Stimulated activated naive B cell treated with anti-CD40 and anti-IgM and Interleukin-4, amounts not matched to agents 10 μg/mL and 1 μg/mL and 100 μg/mL, for 72 hours (primary cell): ENCODE measurements at places on chromosomes 11 and 22.

GRCh38 chr11:119599864-119600541, 129.0 kb downstream of the NECTIN1 start:
- DNase-seq, result no peak

GRCh38 chr11:82872377-82873150, 27.7 kb downstream of the PRCP start:
- DNase-seq, result no peak

DNA sequence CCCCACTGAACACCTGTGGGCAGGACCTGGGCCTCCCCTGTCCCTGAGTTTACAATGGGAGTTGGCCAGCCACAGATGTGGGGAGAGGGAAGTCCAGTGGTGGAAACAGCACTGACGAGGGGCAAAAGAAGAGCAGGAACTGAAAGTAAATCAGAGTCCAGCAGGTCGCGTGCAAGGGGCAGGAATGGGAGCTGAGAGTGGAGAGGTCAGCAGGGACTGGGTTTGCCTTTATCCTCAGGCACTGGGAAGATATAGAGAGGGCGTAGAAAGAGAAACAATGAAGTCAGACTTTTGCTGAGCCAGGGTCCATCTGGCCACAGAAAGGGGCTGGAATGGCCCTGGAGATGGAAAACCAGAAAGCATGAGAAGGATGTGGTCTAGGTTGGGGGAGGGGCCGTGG, 8.5 kb downstream of the P2RY6 start:
- DNase-seq, result no peak

DNA sequence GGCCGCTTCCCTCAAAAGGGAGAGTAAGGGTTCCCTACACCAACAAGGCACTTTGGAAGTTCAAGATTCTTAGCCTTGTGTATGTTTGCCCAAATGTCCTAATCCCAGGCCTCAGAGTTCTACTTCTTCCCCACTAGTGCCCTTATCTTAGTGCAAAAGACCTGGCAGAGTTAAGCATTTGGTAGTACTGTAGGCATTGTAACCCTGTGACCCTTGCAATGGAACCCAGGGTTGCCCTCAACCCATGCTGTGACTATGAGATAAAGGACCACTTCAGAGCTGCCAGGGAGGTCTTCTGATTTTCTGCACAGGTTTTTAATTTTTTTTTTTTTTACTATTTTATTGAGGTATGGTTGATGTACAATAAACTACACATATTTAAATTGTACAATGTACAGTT, 65.1 kb downstream of the C11orf65 start:
- DNase-seq, result no peak

GRCh38 chr11:56509439-56509838, 18.3 kb upstream of the OR5M8 start:
- no peak for DNase-seq

DNA sequence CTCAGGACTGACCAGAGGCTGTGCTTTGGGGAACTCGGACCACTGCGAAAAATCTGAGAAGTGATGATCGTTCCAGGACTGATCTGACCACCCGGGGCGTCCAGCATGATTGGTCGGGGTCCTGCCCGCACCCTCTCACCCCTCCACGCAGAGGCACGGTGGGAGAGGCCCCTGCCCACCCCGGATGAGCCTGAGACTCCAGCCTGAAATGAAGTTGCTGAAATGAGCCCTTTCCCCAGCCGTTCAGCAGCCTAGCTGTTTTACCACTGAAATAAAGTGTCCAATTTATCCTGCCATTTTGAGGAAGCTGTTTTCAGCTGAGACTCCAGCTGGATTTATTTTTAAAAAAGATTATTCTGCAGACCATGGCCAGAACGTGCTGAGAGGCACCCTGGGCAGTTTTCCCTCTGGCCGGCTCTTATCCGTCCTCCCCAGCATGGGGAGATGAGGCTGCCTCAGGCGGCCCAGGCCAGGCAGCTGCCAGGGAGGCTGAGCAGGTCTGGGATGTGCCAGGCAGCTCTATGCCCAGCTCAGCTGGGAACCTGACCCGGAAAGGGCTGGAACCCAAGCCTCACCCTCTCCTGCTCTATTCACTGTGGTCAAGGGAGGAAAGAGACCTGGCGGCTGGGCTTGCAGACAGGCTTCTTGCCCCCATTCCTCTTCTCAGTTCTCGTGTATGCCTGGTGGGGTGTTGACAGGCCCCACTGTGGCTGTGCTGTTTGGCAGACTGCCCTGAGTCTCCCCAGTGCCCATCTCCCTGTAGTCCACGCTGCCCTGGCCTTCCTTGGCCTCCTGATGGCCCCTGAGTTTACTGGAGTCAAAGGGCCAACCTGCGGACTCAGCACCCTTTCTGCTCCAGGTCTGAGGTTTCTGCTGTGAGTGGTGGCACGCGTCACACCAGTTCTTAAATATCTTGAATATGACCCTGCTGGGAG, 161.0 kb upstream of the B3GAT1 start:
- no peak for DNase-seq

- DNase-seq, result no peak
Observed at GRCh38 chr11:74370123-74370522, 28.1 kb downstream of the PGM2L1 start.

DNA sequence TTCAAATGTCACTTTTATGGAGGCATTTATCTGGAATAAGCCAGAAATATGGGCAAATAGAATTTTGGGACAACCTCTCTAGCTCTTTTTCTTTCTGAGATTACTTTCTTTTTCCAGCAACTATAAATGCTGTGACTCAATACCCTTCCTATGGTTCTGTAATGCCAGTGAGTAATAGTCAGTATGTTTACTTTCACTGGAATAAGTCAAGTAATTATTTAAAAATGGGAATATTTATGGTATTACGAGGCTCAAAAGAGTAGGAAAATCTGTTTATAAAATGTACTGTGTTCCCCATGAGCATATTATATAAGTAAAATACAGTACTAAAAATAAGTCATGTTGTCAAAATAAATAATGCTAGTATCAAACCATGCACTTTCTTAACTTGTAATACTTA, 750.5 kb downstream of the LUZP2 start:
- no peak for DNase-seq

DNA sequence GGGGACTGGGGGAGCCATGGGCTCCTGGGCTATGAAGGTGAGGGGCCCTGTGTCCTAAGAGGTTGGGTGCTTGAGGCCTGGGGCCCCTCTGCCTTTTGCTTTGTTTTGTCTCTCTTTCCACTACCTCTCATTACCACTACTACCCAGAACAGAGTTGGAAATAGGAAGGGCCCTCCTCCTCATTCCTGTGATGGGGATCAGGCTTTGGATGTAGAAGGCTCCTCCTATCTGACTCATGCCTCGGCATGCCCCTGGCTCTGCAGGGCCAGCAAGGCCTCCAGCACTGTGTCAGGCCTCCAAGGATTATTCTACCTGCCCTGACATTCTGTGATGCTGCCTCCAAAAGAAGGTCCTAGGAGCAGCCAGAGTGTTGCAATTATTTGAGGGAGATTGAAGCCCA, 766 bp downstream of the IZUMO1R start:
- DNase-seq, result no peak

DNA sequence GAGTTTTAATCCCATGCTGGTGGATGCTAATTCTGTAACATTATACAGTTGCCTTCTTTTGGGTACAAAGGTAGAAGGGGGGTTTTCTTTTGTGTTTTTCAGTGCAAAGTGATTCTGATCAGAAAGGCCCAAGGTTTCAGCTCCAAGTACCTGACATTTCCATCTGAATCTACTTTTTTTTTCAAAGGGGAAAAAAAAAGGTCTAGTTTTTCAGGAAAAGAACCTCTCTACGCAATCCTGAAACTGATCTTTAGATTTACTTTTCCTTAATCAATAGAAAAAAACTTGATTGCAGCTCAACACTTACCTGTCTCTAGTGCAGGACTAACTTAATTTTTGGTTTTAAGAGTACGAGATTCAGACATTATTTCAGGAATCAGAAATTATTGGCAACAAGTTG, at the start of gene TECTA:
Gene TECTA, plus strand, starts transcription at position 301 of the 400 bp plus-strand sequence. CDS start 1,423 bp downstream, outside the sequence.
- no peak for DNase-seq

DNA sequence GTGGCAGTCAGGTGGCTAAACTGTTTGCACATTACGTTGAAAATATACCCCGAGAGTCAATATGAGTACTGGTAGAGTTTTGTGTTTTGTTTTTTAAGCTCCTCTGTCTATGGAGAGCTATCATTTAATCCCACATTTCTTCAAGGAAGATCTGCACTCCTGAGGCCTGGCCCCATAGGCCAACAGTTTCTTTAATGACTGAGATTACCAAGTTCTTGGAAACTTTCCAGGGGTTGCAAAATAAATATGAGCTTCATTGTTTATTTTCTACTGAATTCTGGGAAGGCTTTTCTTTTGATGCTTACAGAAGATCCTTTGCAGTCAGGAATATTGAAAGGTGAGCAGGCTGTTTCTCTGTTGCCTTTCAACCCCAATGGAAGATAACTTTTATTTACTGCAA, 452.0 kb downstream of the JRKL start:
- no peak for DNase-seq

DNA sequence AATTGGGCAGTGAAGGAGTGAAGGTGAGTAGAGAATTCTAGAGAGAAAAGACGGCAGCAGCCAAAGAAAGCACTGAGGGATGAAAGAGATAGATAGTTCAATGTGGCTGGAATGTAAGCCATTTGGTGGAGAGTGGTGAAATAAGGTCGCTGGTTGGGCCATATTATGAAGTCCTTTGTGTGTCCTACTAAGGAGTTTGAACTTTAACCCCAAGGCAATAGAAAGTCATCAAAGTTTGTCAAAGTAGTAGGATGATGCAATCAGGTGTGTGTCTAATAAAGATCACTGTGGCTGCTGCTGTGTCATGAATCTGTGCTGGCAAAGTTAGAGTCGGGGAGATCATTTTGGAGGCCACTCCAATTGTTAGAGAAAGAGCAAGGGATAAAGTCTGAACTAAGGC, 18.7 kb downstream of the RNF121 start:
- DNase-seq, result no peak

GRCh38 chr11:127649071-127649470, 648.5 kb upstream of the KIRREL3 start:
- DNase-seq, result no peak

DNA sequence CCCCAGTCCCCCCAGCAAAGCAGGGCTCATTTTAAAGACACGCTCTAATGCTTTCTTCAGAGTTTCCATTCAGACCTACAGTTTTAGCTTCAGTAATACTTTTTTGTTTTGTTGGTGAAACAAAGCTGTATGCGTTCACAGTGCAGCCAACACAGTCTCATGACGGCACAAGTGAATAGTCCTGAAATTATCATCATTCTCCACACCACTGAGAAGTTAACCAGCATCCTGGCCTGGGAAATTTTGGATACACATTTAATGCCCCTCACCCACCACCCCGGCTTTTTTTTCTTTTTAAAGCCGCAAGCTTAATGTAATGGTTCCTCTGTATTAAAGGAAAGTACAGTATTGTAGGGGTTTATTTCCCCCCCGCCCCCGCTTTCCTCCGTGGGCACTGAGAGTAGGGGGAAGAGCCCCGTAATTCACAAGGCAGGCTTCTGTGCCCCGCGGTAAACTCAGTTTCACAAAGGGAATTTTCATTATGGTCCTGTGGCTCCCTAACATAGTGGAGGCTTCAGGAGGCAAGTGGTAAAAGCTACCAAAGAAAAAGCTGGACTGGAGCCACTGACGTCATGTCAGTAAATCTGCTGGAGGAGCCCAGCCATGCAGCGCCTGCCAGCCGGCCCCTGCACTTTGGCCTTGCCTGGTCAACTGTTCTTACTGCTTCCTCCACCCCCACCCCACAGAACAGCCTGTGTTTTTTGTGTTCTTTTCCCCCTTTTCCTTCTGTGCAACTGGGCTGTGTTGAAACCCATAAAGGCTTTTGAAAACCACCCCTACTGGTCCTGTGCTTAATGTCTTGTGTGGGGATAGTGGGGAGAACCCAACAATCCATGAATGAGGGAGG, 18.2 kb downstream of the TEAD1 start:
- DNase-seq, result no peak

- DNase-seq, result no peak
Observed at GRCh38 chr11:86370922-86371594, 3.6 kb upstream of the CCDC81 start.

GRCh38 chr11:106714199-106714598, 304.1 kb downstream of the GUCY1A2 start:
- DNase-seq, result no peak

DNA sequence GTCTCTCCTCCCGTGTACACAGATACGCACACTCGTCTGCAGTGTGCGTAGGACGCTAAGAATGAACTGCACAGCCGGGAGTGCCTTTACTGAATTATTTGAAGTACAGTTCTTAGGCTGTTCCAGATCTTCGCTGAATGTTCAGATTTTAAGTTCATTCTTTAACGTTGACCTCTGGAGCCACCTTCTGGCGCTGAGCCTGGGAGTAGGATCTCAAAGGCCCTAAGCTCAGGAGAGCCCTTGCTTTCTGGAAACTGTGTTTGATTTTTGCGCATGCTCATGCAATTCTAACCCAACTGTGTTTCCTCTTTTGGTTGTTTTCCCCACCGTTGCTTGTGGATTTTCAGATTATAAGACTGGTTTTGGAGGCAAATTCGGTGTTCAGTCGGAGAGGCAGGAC, 22.8 kb downstream of the CTTN start:
- DNase-seq, result no peak

DNA sequence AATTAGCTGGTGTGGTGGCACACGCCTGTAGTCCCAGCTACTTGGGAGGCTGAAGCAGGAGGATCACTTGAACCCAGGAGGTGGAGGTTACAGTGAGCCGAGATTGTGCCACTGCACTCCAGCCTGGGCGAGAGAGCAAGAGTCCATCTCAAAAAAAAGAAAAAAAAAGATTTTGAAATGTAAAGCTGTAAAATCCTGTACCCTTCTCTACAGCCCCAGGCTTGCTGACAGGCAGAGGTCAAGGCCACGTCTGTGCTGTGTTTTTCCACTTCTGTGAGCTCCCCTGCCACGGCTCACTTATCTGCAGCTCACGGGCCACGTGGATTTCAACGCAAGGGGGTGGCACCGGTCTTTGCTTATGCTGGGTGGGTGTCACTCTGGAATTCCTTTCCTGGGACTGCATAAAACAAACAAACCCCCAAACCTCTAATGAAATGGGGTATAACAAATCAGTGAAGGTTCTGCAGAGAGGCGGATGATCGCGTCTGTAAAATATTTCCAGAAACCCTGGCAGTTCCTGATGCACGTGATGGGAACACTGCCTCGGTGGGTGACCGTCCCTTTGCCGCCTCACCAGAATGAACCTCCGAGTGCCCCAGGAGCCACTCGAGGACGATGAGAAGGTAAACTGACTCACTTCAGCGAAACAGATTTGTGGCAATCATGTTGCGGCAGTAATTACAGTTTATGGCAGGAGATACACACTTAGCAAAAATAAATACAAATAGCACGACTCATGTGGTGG, 44.0 kb upstream of the ATXN10 start:
- no peak for DNase-seq

DNA sequence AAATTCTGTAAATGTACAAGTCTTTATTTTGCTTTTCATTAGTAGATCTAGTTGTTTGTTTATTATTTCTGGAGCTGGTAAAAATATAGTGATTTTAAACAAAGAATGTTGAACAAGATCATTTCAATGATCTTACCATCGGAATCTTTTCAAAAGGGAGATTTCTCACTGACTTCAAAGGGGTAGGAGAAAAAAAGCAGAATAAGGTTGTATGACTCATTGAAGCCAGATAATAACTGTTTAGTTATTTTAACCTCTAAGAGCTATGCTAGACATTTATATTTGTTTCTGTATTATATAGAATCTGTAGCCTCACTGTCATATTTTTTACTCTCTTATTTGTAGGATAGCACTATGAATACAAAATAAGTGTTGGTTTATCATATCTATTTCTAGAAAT, 8.1 kb upstream of the PDE3B start:
- no peak for DNase-seq

- DNase-seq, result no peak
Observed at GRCh38 chr22:26979294-26979693, 321.9 kb downstream of the MIAT start.
